CD4-positive, alpha-beta T cell treated with Interleukin-10 for 1 hour (primary cell): ENCODE measurements at places on chromosomes 7 and 10.

GRCh38 chr7:76165106-76165972 lies 36.4 kb upstream of the SRRM3 start:
- no peak for DNase-seq

DNA sequence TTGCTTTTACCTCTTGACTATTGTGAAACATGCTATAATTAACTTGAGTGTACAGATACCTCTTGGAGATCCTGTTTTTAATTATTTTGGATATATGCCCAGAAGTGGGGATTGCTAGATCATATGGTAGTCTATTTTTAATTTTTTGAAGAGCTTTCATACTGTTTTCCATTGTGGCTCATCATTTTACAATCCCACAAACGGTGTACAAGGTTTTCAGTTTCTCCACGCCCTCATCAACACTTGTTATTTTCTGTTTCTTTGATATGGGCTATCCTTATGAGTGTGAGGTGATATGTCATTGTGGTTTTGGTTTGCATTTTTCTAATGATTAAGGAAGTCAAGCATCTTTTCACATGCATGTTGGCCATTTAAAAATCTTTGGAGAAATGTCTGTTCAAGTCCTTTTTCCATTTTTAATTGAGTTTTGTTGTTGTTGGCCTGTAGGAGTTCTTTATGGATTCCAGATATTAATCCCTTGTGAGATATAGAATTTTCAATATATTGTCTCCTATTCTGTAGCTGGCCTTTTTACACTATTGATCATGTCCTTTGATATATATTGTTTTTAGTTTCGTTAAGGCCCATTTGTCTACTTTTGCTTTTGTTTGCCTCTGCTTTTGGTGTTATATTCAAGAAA lies 7.5 kb downstream of the AGK start:
- DNase-seq, result peak; percentile 61

GRCh38 chr10:110433740-110434139 lies 64.0 kb upstream of the DUSP5 start:
- no peak for DNase-seq

DNA sequence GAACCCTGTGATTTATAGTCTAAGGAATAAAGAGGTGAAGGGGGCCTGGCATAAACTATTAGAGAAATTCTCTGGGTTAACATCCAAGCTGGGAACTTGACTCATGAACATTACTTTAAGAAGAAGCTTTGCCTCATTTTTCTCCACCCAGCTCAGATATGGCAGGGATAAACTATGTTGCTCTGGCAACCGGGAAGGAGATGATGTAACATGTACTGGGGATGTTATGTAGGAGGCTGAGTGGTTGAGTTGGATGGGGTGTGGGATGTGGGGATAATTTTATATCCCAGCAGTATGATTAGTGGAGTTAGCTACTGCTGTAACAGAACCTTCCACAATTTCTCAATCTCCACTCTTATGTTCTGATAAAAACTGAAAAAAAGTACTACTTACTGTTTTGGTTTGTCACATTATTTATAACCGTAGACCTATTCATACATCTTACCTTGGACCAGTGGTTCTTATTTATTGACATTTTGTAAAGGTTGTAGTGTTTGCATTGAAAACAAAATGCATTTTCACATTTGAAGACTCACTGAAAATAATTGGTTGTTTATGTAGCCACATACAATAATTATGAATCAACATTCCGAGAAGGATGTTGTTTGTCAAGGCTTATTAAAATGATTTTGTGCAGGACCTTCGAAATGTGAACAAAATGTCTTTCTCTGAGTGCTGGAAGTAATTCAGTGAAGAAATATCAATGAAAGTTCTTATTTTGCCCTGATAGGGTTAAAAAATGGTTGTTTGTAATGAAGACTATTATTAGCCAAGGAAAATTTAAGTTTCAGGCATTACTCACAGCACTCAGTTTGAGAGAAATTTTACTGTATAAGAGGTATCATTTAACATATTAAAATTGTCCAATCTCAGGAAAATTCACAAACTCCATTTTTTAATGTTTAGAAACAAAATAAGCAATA lies 1.3 kb downstream of the OR2F2 start:
- DNase-seq, result no peak

DNA sequence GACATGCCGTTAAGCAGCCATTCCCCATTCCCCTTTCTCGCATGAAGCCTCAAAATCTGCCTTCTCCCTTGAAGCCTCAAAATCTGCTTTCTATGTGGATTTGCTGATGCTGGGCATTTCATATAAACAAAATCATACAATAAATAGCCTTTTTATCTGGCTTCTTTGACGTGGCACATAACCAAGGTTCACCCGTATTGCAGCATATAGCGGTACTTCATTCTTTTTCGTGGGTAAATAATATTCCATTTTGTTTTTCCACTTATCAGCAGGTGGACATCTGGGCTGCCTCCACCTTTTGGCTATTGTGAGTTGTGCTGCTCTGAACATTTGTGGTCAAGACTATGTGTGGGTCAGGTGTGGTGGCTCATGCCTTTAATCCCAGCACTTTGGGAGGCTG lies 57.0 kb downstream of the BRI3 start:
- DNase-seq, result no peak

- DNase-seq, result no peak
These were observed 110.8 kb downstream of the NKX6-2 start for GRCh38 chr10:132675031-132675740.

DNA sequence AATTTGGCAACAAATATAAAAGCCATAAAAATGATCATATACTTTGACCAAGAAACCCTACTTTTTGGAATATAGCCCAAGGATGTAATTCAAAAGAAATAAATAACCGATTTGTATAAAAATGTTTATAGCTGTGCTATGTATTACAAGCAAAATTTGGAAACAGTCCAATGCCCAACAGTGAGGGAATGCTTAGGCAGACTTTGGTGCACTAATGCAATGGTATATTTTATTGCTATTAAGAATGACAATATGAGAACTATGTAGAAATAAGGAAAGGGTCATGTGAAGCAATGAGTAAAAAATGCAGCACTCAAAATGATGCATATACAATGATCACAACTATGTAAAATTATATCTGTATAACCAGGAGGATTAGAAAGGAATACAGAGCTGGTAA lies 273.8 kb upstream of the HPS1 start:
- DNase-seq, result no peak

GRCh38 chr10:101569622-101570427 lies 18.2 kb downstream of the POLL start:
- DNase-seq, result peak; percentile 79

- no peak for DNase-seq
These were observed 126.4 kb downstream of the ADCY1 start for GRCh38 chr7:45700556-45700955.

DNA sequence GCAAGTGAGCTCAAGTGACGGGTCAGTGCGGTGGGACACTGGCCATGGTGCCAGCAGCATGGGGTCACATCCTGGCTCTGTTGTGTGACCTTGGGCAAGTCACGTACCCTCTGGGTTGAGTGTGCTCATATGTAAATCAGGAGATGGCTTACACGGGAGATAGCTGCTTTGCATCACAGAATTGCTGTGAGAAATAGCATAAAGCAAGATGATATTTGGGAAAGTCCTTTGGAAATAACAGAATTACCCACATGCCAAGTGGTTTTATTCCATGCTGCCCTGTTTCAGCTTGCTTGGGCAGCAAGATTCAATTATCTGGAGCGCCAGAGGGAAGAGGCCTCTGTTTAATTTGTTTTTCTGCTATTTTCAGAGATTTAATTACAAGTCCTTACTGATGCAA lies 48.9 kb downstream of the LYZL2 start:
- no peak for DNase-seq

- DNase-seq, result no peak
These were observed 46.9 kb upstream of the FMC1 start for GRCh38 chr7:139294241-139294640.

- DNase-seq, result no peak
These were observed 28.3 kb downstream of the IDE start for GRCh38 chr10:92545556-92545955.

- peak; percentile 9 for DNase-seq
These were observed 176.2 kb upstream of the CDCA7L start for GRCh38 chr7:22121702-22122474.

GRCh38 chr7:92758796-92759431 lies 77.5 kb downstream of the CDK6 start:
- DNase-seq, result no peak

DNA sequence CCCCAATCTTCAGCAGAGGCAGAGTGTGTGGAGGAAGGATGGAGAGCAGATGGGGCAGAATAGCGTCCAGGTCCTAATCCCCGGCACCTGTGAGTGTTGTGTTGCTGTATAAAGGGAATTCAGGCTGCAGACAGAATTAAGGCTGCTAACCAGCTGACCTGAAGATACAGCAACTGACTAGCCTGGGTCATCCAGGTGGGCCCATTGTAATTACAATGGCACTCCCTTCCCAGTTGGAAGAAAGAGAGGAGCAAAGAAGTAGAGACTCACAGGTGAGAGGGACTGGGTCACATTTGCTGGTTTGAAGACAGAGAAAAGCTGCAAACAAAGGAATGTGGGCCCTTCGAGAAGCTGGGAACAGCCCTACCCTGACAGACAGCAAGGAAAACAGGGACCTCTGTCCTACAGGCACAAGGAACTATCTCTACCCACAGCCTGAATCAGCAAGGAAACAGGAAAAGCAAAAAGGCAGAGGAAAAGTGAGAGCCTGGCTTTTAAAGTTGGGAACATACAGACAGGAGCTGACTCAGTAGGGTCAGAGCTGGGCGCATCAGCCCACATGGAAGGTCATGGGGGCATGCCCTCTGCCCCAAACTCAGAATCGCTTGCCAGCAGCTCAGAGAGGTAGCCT lies 11.6 kb upstream of the TMEM72 start:
- DNase-seq, result no peak

DNA sequence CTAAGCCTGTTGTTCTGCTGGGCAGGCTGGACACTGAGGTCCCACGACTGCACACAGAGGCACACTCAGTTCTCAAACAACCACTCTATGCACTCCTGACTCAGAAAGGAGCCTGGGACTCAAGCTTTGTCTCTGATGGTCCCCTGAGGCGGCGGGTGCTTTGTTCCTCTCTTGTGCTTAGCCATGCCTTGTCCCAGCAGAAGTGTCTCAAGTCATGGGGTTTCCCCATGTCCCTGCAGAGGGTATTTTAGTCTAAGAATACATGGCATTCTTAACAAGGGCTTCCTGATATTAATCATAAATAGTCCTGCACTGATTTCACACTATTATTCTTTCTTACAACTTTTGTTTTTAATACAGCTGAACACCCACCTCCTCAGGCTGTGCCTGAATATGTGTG lies 72.5 kb downstream of the CXCL12 start:
- DNase-seq, result no peak
